ENCODE measurements at places on chromosomes 2 and 18.

DNA sequence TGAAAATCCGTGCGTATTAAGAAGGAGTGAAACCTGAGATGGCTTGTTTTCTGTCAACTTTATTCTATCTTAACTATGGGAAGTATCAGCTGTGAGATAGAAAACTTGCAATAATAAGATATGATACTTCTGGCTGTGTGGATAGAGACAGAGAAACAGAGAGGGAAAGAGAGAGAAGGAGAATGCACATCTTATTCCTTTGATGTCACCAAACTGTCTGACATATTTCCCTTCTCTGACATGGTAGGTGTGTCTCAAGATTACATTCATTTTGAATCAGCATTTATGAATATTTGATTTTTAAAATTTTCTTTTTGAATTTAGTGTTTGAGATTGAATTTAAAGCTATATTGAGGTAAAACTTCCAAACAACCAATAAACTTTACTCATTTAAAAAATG lies 69.4 kb downstream of the CDC42EP3 start:
- DNase-seq, result no peak

GRCh38 chr2:36611316-36611990 lies 13.5 kb upstream of the FEZ2 start:
- DNase-seq, result no peak

- DNase-seq, result peak; percentile 31
Measured at GRCh38 chr2:183037074-183037552, 1.1 kb downstream of the NCKAP1 start.

GRCh38 chr2:188627471-188627870 lies 335.8 kb downstream of the GULP1 start:
- DNase-seq, result no peak

DNA sequence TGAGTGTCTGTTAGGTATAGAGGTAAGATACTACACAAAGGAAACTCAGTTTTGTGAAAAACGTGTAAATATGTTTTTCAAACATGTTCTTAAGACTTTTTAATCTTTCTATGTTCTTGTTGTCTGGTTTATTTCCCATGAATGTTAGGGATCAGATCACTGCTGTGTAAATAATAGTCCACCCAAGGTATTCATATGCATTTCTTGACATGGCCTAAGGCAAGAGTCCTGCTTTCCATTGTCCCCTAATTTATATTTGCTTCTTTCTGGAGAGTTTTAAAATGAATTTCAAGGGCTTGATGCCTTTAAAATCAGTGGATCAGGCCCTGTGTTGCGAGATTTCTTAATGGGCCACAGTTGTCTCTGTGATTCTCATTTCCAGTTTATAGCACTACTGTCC lies 28.9 kb downstream of the CRIM1 start:
- DNase-seq, result no peak

- no peak for DNase-seq
Measured at GRCh38 chr2:7719876-7720275, 802.7 kb downstream of the RNF144A start.

- DNase-seq, result no peak
Measured at GRCh38 chr18:59550174-59550516, 147.1 kb downstream of the CCBE1 start.

- DNase-seq, result no peak
Measured at GRCh38 chr2:126736133-126736874, 80.3 kb downstream of the GYPC start.

DNA sequence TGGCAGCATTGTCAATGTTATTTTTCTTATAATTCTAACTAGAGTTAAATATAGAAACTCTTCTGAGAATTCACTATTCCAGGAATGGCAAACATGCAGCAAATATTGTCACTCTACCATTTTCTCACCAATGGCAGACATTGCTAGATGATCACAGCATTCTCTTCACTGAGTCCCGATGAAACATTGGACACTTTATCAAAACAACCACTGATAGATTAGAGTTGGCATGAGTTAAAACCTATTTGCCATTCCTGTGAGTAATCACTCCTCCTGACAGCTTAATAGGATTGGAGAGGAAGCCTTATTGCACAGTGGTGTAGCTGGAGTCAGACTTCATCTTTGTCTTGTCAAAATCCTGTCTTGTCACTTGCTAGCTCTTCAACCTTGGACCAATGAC lies 163.9 kb upstream of the THUMPD2 start:
- no peak for DNase-seq

GRCh38 chr2:60980071-60980815 lies 37.3 kb upstream of the PEX13 start:
- DNase-seq, result no peak

DNA sequence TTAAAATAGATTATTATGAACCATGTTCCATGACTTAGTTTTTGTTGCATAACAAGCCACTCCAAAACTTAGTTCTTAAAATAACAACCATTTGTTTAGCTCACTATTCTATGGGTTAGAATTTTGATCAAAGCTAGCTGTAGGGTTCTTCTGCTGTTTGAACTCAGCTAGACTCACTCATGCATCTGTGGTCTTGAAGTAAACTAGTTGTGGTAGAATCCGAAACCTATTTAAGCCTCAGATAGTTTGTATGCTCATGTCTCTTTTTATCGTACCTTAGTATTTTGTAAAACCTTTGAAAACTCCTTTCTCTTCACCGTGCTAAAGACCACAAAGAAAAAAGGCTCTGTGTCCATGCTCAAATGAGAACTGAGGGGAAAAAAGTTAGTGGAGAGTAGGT lies 166.6 kb downstream of the XIRP2 start:
- DNase-seq, result no peak

DNA sequence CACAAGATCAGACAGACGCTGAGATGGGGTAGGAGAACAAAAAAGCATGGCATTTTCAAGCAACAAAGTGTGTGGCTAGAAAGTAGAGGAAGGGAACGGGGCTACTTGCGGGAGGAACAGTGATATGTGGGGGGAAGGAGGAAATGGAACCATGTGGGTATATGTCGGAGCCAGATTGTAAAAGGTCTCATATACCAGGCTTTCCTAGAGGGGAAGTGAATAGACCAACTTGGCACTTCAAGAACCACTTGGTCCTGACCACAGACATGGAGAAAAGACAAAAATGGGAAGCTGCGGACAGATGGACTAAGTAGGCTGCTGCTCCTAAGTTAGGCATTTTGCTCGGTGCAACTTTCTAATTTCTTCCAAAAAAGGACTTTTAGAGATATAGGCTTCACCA lies 196.0 kb downstream of the DCC start:
- DNase-seq, result no peak

- DNase-seq, result no peak
Measured at GRCh38 chr2:170695521-170696410, 19.4 kb upstream of the SP5 start.

- DNase-seq, result no peak
Measured at GRCh38 chr18:48817021-48817461, 133.7 kb downstream of the SMAD7 start.

- no peak for DNase-seq
Measured at GRCh38 chr2:105712981-105713596, 31.6 kb upstream of the NCK2 start.

- DNase-seq, result no peak
Measured at GRCh38 chr18:41798879-41799278, 156.2 kb upstream of the PIK3C3 start.

- DNase-seq, result no peak
Measured at GRCh38 chr18:45156946-45157345, 458.3 kb upstream of the SLC14A2 start.

DNA sequence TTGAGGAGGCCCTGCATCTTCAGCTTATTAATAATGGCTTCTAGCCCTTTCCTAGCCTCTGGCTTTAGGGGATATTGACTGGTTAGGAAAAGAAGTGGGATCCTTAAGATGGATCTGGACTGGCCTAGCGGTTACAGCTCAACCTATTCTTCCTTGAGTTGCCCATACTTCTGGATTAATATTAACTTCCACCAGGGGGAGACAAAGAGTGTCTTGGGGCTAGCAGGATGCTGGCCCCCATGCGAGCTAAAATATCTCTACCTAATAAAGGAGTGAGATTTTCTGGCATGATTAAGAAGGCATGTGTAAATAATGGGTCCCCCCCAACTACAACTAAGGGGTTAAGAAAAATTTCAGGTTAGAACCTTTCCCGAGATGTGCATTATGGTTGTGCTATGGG lies 23.2 kb upstream of the PLA2R1 start:
- DNase-seq, result no peak

GRCh38 chr2:59502981-59503380 lies 1050.5 kb downstream of the BCL11A start:
- DNase-seq, result no peak

DNA sequence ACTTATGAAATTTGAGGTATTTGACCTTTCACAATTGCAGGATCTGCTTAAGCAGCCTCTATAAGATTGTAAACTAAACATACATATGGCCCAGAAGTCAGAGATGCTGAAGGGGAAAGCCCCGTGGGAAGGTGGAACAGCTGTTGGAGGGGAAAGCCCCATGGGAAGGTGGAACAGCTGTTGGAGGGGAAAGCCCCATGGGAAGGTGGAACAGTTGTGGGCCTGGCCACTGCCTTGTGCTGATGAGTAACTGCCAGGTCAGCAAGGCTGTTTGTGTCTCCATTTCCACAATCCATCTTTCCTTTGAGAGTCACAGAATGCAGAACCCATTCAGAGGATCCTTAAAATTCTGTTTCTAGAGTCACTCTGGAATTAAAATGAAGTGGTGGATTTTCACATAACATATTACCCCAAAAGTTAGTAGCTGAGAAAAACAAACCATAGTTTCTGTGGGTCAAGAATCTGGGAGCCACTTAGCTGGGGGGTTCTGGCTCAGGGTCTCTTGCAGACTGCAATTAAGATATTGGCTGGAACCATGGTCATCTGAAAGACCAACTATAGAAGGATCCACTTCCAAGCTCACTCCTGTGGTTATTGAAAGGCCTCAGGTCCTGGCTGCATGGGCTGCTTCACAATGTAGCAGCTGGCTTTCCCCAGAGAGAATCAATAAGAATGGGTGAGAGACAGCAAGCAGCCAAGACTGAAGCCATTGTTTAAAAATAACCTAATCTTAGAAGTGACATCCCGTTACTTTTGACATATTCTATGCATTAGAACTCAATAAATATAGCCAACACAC lies 86.6 kb upstream of the CAVIN2 start:
- DNase-seq, result no peak

- no peak for DNase-seq
Measured at GRCh38 chr2:238906936-238907716, 59.2 kb downstream of the TWIST2 start.

- no peak for DNase-seq
Measured at GRCh38 chr2:220215785-220216184, 588.4 kb downstream of the SLC4A3 start.

DNA sequence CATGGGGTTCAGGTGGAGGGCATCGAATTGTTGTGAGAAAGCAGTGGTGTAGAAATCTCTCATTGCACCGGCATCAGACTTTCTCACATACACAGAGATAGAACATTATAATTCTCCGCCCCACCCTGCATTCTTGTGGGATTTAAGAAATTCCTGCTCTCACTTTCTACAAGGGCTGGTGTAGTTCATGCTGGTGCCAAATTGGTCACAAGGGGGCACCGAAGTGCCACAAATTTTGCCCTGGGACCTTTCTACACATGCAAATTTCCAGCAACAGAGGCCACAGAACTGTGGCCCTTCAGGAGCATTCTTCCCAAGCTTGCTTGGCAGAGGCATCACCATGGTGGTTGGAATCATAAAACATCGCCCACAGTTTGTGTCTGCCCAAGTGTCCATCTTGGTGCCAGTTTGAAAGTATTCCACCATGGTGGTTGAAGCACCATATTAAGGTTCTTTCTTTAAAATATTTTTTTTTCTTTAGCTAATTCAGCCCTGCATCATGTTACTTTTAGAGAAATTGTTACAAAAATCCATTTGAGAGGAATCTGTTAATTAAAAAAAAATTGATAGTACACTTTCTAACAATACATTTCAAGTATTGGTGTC lies 521.2 kb upstream of the FANCL start:
- peak; percentile 41 for DNase-seq

DNA sequence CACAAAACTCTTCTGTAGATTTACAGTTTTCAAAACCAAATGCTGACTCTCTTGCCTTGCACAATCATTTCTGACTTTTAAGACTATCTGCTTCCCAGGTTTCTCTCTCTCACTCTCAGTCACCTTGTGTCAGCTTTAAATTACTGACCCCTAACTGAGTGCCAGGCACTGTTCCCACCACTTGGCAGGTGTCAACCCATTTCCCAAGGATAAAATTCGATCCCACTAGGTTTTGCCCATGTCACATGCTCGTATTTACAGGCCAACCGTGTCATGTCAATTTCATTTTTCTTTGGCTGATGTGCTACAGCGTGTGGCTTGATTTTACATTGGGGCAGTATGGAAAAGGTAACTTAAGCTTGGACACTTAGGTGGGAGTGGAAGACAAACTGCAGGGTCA lies 26.1 kb upstream of the LMAN1 start:
- DNase-seq, result no peak

DNA sequence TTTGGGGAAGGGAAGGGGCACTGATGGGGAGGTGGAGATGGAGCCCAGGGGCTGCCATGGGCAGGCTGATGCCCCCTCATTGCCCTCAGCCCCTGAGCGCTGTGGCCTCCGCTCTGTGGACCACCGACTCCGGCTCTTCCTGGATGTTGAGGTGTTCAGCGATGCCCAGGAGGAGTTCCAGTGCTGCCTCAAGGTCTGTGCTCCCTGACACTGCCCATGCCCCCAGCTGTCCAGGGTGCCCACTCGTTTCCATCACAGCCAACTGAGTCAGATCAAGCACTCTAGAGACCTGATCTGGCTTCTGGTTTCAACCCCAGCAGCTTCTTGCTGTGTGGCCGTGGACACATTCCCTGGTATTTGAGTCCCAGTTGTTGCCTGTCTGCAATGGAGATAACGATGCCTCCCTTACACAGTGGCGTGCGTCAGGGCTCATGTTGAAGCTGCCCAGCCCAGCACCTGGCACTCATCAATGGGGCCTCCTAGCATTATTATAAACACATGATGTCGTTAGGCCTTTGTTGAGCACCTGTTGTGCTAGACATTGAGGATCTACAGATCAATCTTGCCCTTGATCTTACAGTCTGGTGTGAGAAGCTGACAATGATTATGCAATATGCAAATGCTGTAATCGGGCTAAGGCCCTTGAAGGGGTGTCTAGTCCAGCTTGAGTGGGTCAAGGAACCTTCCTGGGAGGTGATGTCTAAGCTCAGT lies 14.4 kb downstream of the STK11IP start:
- no peak for DNase-seq

GRCh38 chr2:186599186-186599778 lies 9.4 kb downstream of the ITGAV start:
- DNase-seq, result no peak

DNA sequence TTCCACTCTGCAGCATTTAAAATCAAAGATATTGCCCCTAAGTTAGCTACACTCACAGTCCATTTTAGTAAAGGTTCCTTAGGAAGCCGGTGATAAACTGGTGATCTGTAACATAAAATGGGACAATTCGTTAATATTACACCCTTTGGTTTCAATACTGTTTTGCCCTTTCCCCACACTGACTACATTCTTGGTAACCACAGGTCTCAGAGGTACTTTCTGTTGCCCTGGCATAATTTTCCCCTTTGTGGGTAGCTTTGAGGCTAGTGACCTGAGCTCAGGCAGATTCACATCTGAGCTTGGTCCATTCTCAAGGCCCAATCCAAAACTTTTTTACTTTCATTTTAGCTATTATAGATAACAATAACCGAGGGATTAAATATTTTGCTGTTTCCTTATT lies 32.9 kb upstream of the CSRNP3 start:
- no peak for DNase-seq

- peak; percentile 31 for DNase-seq
Measured at GRCh38 chr2:188978291-188979081, 4.3 kb downstream of the COL3A1 start.

All from HCT116 (cell line).